ENCODE measurements at places on chromosomes 11 and 22.

- no peak for DNase-seq
Observed at GRCh38 chr11:95337175-95337957, 106.4 kb upstream of the SESN3 start.

DNA sequence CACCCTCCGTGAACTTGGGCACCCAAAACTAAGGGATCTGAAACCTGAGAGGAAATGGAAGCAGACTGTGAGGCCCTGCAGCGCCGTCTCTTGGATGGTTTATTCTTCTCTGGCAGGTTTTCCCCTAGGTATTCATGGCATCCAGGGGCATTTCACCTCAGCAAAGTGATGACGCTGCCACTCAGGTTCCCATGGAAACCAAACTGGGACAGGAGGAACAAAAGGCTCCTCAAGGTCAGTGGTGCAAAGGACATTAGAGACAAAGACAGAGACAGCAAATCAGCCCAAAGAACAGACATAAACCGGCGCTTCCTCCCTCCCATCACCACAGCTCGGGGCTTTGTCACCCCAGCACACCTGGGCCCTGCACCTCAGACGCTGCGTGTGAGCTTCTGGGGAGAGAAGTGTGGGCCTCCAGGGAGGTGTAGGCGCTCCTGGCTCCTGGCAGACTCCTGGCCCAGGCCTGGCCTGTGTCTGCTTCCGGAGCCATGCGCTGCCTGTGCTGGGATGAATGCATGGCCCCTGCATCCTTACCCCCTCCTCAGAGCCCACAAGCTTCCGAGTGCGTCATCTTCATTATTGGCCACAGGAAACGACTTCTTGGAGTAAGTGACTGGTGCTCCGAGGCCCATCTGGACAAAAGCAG is 5.9 kb downstream of the TP53AIP1 start:
- DNase-seq: peak; percentile 5

GRCh38 chr22:45769569-45770210 is 98.1 kb downstream of the ATXN10 start:
- DNase-seq: no peak

DNA sequence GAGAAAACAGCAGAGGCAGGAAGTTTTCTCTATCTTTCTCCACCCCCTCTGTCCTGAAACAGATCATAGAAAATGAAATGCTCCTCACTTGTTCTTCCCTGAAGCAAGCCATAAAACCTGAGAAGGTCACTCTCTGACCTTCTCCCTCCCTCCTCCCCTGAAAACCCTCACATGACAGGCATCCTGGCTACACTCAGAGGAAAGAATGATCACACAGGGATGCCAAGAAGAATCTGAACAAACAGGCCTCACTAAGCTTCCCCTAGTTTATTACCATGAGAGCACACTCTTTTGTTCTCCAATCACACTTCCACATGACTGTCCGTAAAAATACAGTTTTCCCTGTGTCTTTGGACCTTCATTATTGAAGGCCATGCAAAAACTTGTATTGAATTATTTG is 300.1 kb downstream of the BUD13 start:
- no peak for DNase-seq

- DNase-seq: no peak
Observed at GRCh38 chr11:116376054-116376453, 396.7 kb downstream of the BUD13 start.

DNA sequence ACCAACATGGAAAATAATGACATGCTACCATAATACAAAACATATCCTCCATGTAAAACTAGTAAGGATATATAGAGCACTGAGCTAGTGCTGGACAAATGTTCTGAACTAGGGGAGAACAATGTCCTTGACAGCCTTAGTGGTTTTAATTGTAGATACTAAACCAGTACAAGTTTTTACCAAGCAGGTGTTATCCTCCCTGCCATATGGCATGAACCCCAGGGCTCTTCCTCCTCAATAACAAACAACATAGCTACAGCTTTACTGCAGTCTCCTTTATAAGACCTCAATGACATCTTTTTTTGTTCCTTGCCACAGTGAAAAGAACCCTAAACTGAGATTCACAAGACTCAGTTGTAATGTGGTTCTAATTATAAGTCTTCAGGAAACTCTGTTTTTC is 70.2 kb upstream of the GDPD4 start:
- no peak for DNase-seq

DNA sequence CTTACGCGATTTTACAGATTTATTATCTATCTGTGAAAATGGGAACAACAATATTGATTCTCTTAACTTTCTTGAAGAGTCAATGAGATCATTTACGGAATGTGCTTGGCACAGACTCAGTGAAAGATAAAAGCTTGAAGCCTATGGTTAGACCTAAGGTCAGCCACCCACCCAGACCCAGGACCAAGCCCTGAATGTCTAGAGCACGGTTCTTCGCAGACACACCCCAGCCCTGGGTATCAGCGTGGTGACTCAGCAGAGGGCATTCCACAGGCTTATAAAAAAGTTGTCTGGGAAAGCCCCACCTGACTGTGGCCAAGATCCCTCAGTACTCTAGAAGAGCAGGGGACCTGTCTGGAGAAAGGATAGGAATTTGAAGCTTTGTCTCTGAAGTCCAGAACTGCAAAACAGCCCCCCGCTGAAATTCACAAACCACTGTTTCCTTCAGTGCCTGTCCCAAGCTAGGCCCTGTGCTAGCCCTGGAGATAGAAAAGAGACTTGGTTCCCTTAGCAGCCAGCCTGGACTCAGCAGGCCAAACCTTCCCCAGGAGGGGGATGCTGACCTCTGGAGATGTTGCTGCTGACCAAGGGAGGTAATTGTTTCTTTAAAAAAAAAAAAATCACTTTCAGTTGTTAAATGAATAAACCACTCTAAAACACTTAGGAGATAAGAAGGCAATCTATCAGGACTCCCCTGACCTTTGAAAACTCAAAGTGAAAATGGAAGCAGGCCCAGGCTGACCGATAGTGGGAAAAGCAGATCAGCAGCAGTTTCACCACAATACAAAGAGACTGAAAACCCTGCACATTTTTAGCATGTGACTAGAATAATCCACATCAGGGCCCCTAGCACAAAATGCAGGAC is 114.0 kb downstream of the ABTB2 start:
- no peak for DNase-seq

- no peak for DNase-seq
Observed at GRCh38 chr11:121163658-121164308, 62.7 kb downstream of the TECTA start.

DNA sequence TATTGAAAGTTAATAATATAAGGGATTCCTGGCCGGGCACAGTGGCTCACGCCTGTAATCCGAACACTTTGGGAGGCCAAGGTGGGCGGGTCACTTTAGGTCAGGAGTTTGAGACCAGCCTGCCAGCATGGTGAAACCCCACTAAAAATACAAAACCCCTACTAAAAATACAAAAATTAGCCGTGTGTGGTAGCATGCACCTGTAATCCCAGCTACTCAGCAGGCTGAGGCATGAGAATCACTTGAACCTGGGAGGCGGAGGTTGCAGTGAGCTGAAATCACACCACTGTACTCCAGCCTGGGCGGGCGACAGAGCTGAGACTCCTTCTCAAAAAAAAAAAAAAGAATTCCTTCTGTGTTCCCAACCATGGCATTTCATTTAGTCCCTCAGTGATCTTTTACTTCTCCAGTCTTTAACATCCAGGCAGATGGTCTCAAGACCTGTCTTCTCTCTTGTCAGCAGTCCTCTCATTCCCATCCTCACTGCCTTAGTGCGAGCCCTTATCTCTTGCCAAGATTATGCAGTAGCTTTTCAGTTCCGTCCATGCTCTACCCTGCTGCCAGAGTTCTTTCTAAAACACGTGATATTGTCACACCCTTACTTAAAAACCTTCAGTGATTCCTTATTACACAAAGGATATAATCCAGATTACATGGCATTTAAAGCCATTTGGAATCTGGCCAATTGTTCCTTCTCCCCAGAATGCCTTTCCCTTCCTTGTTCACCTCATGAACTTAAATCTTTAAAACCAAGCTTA is 17.9 kb downstream of the RTN3 start:
- no peak for DNase-seq

DNA sequence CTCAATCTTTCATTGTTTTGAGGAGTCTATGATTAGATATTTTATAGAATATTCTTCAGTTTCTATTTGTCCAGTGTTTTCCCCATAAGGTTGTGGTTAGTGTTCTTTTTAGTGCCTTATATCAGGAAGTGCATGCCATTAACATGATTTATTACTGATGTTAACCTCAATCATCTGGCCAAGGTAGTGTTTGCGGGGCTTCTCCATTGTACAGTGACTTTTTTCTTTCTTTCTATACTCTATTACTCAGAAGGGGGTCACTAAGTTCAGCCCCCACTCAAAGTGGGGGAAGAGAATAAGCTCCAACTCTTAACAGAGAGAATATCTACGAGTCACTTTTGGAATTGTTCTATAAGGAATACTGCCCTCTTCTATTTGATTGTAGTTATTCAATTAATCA is 415.8 kb downstream of the DYNC2H1 start:
- DNase-seq: no peak

GRCh38 chr11:11297578-11297977 is 55.5 kb downstream of the CSNK2A3 start:
- DNase-seq: no peak

- no peak for DNase-seq
Observed at GRCh38 chr11:123330471-123330870, 99.6 kb upstream of the GRAMD1B start.

DNA sequence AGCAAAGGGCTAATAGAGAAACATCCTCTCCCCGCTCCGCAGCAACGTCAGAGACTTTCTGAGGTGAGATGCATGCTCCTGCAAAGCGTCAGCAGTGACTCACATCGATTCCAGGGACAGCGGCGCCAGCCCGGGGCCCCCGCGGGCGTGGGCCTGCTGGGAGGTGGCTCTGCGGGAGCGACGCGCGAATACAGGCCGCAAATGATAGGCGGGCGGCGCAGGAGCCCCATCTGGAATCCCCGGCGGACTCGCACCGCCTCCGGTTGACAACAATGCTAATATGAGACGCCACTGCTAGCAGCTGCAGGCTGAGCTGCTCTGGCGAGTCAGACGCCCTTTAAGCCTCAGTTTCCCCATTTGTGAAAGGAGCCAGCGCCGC is 557 bp downstream of the RANGAP1 start:
- no peak for DNase-seq

GRCh38 chr11:132501356-132501755 is 1030.9 kb downstream of the OPCML start:
- DNase-seq: no peak

DNA sequence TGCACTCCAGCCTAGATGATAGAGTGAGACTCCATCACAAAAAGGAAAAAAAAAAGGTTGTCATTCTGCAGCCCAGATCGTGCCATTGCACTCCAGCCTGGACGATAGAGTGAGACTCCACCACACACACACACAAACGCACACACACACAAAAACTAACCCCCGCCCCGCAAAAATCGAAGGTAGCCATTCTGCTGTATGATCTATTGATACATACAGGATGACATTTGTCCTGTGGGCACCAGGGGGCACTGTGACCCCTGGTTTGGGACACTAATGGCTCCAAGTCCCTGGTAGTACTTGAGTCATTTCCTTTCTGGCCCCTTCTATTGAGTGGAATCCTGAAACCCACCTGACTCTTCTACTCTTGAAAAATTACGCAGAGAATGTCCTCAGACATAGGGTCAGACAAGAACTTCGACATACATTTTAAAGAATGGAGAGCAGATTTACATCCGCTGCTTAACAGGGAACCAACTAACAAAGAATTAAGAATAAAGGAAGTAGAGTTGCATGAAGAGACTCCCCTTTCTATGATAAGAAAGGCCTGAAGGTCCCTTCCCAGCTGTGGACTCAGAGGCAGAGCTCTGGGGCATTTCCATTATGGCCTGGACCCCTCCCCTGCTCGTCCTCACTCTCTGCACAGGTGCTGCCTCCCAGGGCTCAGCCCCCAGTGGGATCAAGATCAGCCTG is 35.0 kb upstream of the PRAME start:
- DNase-seq: peak; percentile 6

DNA sequence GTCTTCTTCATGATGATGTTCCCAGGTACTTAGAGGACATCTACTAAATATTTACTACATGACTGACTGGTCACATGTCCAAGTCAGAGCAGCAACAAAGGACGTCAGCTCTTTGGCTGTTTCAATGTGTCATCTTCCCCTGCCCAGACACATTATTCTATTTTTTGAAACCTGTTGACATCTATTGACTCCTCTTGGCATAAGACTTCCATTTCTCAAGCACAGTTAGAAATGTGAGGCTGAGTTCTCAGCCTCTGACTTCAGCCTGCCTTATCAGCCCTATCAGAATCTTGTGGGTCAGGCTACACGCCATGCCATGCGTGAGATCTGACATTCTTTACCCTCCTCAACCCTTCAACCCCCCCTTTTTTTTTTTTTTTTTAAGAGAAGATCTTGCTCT is 63.8 kb downstream of the SC5D start:
- no peak for DNase-seq

- no peak for DNase-seq
Observed at GRCh38 chr11:111439901-111440300, 60.8 kb upstream of the POU2AF1 start.

DNA sequence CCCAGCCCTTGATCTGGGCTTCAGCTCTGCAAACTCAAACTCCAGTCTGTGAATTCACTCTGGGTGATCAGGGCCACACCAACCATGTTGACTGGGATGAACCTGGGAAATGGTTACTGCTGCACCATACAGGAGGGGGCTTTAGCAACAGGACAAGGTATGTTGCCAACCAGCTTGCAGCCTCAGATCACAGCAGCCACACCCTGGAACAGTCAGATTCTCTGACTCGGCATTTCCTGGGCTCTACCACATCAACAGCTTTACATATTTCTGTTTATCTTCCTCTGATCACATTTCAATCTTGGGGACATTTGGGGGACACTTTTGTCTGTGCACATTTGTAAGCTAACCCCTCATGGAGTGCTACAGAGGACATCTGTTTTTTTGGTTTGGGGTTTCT is 267.0 kb upstream of the NCAM1 start:
- no peak for DNase-seq

GRCh38 chr11:1305501-1306056 is 3.9 kb downstream of the TOLLIP start:
- DNase-seq: no peak

DNA sequence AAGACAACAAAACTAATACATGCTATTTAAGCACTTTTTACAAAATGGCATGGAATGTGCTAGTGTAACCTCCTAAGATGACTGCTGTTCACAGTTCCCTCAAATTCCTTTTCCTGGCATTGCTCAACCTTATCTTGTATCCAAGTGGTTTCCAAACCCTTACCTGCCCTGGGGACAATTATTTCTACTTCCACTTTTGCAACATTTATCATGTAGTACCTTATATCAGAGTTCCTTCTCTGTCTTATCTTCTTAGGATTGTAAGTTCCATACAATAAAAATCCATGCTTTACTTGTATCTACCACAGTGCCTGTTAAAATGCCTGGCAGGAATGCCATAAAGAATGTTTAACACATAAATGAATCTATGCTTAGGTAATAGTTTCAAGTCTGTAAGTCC is 109.2 kb upstream of the MTMR2 start:
- no peak for DNase-seq

- DNase-seq: no peak
Observed at GRCh38 chr11:118028626-118029025, 42.4 kb downstream of the IL10RA start.

Data from NCI-H774 (cell line).